Stimulated activated CD4-positive, alpha-beta T cell treated with anti-CD3 and anti-CD28 coated beads, TNF-alpha, amount 100 ng/mL, for 24 hours (primary cell): ENCODE measurements at places on chromosomes 7 and 10.

GRCh38 chr10:117619223-117619622 is 76.7 kb downstream of the EMX2 start:
- no peak for DNase-seq

GRCh38 chr10:12503311-12503710 is 154.0 kb downstream of the CAMK1D start:
- DNase-seq: no peak

DNA sequence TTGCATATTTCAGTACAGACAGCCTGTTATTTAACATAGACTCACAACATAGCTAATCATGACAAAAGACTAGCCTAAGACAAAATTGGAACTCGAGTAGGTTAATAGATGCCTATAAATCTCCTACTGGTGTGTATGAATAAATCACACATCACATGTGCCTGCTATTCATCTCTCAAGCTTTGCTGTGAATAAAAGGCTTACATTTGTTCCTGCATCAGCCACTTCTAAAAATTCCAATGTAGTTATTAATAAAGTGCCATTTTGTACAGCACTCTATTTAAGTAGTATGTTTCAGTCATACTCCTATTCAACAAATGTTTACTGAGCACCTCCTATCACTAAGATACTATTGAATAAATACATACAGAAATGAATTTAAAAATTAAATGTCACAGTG is 486.3 kb downstream of the NRG3 start:
- DNase-seq: no peak

GRCh38 chr7:155372782-155373358 is 75.2 kb downstream of the INSIG1 start:
- DNase-seq: no peak

GRCh38 chr7:78760620-78761355 is 692.7 kb downstream of the MAGI2 start:
- no peak for DNase-seq

GRCh38 chr7:3910054-3910453 is 609.0 kb downstream of the SDK1 start:
- no peak for DNase-seq

DNA sequence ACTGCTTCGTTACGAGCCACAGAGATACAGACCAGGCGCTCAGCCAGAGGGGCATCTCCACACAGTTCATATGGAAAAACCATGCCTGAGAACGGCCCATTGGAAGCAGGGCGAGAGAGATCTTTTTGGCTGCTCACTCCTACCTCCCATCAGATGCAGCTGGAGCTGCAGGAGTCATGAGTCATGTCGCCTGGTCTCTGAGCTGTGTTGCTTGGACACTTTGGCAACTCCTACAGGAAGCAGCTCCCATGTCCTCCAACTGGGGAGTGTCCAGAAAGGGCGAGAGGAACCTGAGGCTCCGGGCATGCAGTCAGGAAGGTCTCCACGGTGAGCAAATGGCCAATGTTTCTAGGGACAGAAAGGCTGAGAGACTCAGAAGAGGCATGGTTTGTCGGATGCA is 24.9 kb downstream of the INSIG1 start:
- DNase-seq: no peak

- DNase-seq: no peak
Measured at GRCh38 chr7:101357433-101357832, 5.2 kb upstream of the COL26A1 start.

DNA sequence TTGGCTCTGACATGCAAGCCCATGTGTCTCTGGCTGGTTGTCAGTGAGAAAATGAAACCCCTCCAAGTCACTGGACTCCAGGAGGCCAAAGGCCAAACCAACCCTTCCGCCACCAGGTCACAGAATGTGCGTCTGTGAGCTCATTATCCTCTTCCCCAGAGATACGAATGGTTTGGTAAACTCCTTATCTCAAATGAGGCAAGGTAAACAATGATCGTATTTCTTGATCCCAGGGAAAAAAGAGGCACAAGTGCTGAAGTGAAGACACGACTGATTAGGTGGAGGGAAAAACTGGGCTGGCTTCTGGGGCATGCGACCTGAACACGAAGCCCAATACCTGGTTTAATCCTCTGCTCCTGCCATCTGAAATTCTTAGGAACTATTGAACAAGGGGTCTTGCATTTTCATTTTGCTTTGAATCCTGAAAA is 70.6 kb upstream of the ARID5B start:
- DNase-seq: no peak

DNA sequence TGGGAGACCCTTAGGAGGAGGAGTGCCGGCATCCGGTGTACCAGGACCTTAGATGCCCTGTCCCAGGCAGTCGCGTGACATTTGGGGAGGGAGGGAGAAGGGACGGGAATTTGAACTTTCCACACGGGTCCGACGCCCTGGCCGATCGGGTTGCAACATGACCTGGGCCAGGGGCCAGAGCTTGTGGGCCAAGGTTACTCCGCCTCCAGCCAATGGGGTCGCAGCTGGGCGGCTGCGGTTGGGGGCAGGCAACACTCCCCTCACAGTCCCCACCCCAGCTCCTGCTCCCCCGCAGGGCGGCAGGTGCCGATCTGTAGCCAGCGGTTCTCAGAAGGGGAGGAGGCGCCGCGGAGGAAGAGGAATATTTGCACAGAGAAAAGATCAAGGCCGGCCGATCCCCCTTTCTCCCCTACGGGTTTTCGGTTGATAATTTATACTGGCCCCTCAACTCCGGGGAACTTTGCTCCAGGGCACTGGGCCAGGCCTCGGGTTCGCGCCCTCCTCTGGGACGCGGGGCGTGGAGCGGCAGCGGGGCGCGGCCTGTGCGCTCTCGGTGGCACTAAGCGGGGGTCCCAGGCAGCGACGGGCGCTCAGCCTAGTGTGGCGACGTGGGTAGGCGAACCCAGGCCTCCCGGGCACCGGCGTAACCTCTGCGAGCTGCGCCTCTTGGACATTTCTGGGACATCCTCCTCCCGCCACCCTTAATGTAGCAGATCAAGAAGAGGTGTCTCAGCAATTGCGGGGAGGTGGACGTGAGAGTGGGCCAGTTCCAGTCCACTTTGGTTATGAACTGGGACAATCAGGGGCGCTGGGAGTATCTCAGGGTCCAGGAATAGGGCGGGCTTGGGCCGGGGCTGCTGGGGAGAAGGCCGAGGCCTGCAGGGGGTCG is 1.2 kb downstream of the MLXIPL start:
- DNase-seq: no peak

DNA sequence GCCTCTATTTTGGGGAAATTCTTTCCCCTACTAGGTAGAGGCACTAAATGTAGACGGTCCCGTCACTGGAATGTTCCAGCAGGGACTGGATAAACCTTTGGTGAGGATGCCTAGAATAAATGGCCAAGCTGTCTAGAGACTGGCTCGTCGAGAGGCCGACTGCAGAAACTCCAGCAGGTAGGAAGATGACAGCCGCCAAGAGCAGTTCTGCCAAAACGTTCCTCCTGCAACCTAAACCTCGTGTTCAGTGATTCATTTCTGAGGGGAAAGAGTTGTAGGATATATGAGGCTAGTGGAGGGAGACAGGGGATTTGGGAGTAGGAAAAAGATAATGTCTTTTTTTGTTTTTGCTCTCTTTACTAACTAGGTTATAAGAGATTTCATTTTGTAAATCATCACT is 184.7 kb upstream of the GDF10 start:
- DNase-seq: no peak

DNA sequence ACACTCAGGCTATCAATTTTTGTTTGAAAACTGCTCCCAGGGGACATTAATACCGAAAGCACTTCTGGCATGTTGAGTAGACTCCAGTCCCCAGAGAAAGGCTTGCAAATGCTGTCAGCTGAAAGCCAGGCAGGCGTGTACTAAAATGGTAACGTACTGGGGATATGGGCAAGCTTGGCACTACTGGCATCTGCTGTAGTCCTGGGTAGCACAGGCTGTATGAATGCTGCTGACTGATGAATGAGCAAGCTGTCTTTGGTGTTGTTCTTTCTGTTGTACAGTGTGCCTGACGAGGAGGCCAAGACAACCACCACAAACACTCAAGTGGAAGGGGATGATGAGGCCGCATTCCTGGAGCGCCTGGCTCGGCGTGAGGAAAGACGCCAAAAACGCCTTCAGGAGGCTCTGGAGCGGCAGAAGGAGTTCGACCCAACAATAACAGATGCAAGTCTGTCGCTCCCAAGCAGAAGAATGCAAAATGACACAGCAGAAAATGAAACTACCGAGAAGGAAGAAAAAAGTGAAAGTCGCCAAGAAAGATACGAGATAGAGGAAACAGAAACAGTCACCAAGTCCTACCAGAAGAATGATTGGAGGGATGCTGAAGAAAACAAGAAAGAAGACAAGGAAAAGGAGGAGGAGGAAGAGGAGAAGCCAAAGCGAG is 53.5 kb upstream of the AGBL3 start:
- no peak for DNase-seq

DNA sequence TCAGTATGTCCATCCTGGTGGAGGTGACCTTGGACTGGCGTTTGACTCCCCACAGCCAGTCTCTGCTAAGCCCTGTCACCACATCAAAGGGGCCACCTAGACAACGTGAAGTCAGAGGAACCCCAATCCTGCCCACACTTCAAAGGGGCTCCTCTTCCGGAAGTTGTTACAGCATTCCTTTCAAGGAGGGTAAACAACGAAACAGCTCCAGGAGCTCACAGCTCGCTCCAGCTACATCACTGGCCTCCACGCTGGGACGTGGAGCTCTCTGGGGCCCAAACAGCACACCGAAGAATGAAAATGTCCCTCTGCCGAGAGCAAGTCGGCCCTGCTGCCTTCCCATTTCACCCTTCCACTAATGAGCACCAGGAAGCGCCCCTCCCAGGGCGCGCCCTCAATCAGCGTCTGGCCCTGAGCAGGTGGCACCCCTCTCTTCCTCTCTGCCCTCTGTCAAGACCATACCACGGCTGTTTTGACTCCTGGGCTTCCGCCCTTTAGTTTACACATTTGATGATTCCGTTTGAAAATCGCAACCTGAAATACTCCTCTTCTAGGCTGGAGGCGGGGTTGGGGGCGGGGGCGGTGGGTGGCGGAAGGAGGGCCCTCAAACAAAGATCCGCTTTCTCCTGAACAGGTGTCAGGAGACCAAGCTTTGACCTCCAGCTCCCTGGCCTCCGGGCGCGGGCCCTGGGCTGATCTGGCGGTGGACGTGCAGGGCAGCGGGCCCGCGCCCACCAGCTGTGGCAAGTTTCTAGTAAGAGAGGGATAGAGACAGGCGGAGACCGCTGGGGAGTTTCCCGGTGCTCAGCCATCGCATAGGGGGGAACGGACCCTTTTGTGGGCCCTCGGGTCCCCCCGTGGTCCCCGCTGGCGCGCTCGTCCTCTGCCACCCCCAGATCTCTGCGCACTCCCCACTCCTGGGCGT is 53.1 kb upstream of the KDM7A start:
- DNase-seq: no peak
